H4 (cell line): ENCODE measurements at places on chromosomes 1 and 21. TPM values are rescaled to one million over a fixed set of nuclear protein-coding genes. Genes with fewer than 3 reads are reported as not detected.

Gene CELSR2
- total RNA-seq, result 1.7 and 1.9 TPM in 2 replicates

Gene TRAF3IP3
- total RNA-seq, result not detected in 2 replicates

Gene CD34
- total RNA-seq, result 0.06 TPM in 1 of 2 replicates, not detected in the other

Gene ZNF124
- total RNA-seq, result 35.2 and 37.1 TPM in 2 replicates

Gene RGS1
- total RNA-seq, result 2.4 and 4.5 TPM in 2 replicates

Gene CFHR5
- total RNA-seq, result not detected in 2 replicates

Gene BATF3
- 3.8 and 6.5 TPM in 2 replicates for total RNA-seq

Gene CYP4X1
- 0.17 TPM in 1 of 2 replicates, not detected in the other for total RNA-seq

Gene ANKRD34A
- total RNA-seq, result 0.54 and 0.70 TPM in 2 replicates

Gene KRTAP10-2
- total RNA-seq, result not detected in 2 replicates

Gene F5
- total RNA-seq, result not detected in 2 replicates

Gene GGPS1
- 28.3 and 46.0 TPM in 2 replicates for total RNA-seq

Gene TFF2
- total RNA-seq, result not detected in 2 replicates

Gene MTARC1
- total RNA-seq, result 0.08 and 1.6 TPM in 2 replicates

Gene GFI1
- total RNA-seq, result 0.17 and 0.80 TPM in 2 replicates

Gene S100A7A
- not detected in 2 replicates for total RNA-seq

Gene C1orf87
- total RNA-seq, result not detected in 2 replicates

Gene CRYBG2
- total RNA-seq, result not detected in 2 replicates

Gene LPAR3
- total RNA-seq, result 0.27 TPM in 1 of 2 replicates, not detected in the other

Gene UQCRH
- 1,107 and 1,124 TPM in 2 replicates for total RNA-seq

Gene PERM1
- total RNA-seq, result 0.19 TPM in 1 of 2 replicates, not detected in the other

Gene SMCP
- not detected in 2 replicates for total RNA-seq

Gene LENEP
- total RNA-seq, result not detected in 2 replicates

Gene ZBED6
- total RNA-seq, result 7.1 and 8.0 TPM in 2 replicates

Gene CLEC20A
- not detected in 2 replicates for total RNA-seq

Gene ANGPTL1
- total RNA-seq, result 1.5 and 1.7 TPM in 2 replicates

Gene TCEA3
- total RNA-seq, result 0.72 and 0.76 TPM in 2 replicates

Gene LRRC38
- not detected in 2 replicates for total RNA-seq

Gene CASQ2
- total RNA-seq, result not detected in 2 replicates

Gene SLC6A17
- 0.17 and 0.21 TPM in 2 replicates for total RNA-seq

Gene NAV1
- 13.1 and 16.1 TPM in 2 replicates for total RNA-seq

Gene BRDT
- not detected in 2 replicates for total RNA-seq

Gene GRIK1
- total RNA-seq, result not detected in 2 replicates

Gene FAM110D
- total RNA-seq, result 0.04 and 0.12 TPM in 2 replicates

Gene KIAA0040
- 2.3 and 5.8 TPM in 2 replicates for total RNA-seq

Gene CD1E
- total RNA-seq, result not detected in 2 replicates

Gene LEFTY1
- total RNA-seq, result 0.50 TPM in 1 of 2 replicates, not detected in the other

Gene LRRC42
- 56.6 and 64.3 TPM in 2 replicates for total RNA-seq

Gene CD101
- 0.12 and 0.62 TPM in 2 replicates for total RNA-seq

Gene TRIM67
- total RNA-seq, result not detected in 2 replicates

Gene GPR161
- 5.8 and 7.0 TPM in 2 replicates for total RNA-seq

Gene MX2
- total RNA-seq, result 36.7 and 38.6 TPM in 2 replicates

Gene SLC37A1
- 6.7 and 9.2 TPM in 2 replicates for total RNA-seq

Gene HES3
- not detected in 2 replicates for total RNA-seq

Gene PDZK1
- total RNA-seq, result not detected in 2 replicates

Gene SUSD4
- 0.14 and 0.99 TPM in 2 replicates for total RNA-seq

Gene CCDC190
- not detected in 2 replicates for total RNA-seq

Gene TFF3
- not detected in 2 replicates for total RNA-seq

Gene KPRP
- not detected in 2 replicates for total RNA-seq

Gene GSTM5
- total RNA-seq, result not detected in 2 replicates

Gene AIRE
- not detected in 2 replicates for total RNA-seq

Gene TNFAIP8L2
- total RNA-seq, result not detected in 2 replicates

Gene OR2T33
- 0.79 TPM in 1 of 2 replicates, not detected in the other for total RNA-seq

Gene PLA2G2F
- not detected in 2 replicates for total RNA-seq

Gene MROH7
- not detected in 2 replicates for total RNA-seq

Gene SNX7
- 55.8 and 63.5 TPM in 2 replicates for total RNA-seq

Gene TLR5
- total RNA-seq, result 2.1 TPM in 1 of 2 replicates, not detected in the other

Gene SPATA6
- total RNA-seq, result 4.0 and 5.4 TPM in 2 replicates

Gene CD53
- total RNA-seq, result 0.08 and 0.35 TPM in 2 replicates

Gene SIM2
- 1.6 and 2.3 TPM in 2 replicates for total RNA-seq
